ENCODE measurements at places on chromosomes 6 and 20. TPM values are rescaled to one million over a fixed set of nuclear protein-coding genes. Genes with fewer than 3 reads are reported as not detected.

GRCh38 chr6:111416529-111416928 is 66.5 kb downstream of the REV3L start:
- no peaks in the 10 kb centered on the region for H3K27me3 ChIP-seq
- no peak for DNase-seq

DNA sequence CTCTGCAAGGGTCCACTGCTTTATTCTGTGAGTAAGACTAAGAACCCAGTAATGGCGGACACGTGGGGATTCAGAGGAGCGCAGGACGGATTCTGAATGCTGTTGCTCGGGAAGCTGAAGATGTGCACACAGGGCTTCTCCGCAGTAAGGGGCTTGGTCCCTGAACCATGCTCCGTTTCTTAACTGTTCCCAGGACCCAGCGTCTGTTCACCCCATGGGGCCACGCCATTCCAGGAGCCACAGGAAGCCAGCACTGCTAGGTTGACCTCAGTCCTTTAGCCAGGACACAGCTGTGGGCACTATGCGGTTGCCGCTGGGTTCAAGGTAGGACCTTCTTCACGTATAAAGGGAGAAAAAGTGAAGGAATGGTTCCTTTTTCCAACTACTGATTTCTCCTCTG is 59.8 kb downstream of the IRF4 start:
- H3K4me3 ChIP-seq: no peak overlapping the region
- H3K4me1 ChIP-seq: no peaks in the 10 kb centered on the region
- H3K36me3 ChIP-seq: no peaks in the 10 kb centered on the region
- no peaks in the 10 kb centered on the region for H3K27me3 ChIP-seq
- no peak overlapping the region for H3K27ac ChIP-seq

DNA sequence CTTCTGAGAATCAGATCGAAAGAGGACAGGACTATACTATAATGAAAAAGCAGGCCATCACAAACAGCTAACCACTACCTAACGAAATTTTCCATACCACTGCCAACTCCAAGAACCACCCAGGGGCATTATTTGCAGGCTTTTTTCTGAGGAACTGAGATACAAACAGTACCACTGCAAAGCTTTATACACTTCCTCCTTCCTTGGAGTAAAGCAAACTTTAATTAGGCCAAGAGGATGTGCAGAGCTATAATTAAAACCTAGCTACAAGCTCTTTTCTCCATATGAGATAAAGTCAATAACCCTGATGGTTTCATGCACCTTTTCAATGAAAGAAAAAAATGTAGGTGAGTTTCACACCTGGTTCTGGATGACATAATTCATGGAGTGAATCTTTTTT is 68.5 kb downstream of the ELOVL5 start:
- H3K27me3 ChIP-seq: no peaks in the 10 kb centered on the region
- no peak overlapping the region for H3K4me3 ChIP-seq
- DNase-seq: no peak
- H3K36me3 ChIP-seq: peaks cover 40% of the 10 kb centered on the region
- no peak overlapping the region for H3K27ac ChIP-seq

DNA sequence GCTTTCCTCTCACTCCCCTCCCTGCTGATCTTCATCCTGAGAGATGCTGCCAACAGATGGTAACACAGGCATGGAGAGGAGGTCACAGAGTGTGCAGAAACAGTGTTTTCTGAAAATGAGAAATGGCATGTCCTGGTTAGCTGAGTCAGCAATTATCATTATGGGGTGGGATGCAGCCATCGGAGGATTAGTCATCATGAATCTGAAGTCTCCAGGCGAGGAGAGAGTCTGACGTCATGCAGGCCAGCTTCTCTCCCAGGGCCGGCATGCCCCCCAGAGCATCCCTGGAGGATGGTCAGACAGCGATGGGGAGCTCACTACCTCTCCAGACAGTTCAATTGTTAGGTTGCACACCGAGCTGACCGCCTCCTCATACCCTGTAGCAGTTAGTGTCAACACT is 4.7 kb upstream of the GTSF1L start:
- no peaks in the 10 kb centered on the region for H3K4me1 ChIP-seq
- no peaks in the 10 kb centered on the region for H3K36me3 ChIP-seq
- H3K4me3 ChIP-seq: no peak overlapping the region
- no peak for DNase-seq

The MYMX gene
- not detected for total RNA-seq

- no peaks in the 10 kb centered on the region for H3K36me3 ChIP-seq
- H3K4me3 ChIP-seq: peak overlapping the region; percentile 72
- peaks cover 82% of the 10 kb centered on the region for H3K4me1 ChIP-seq
- peak overlapping the region; percentile 91 for H3K27ac ChIP-seq
- no peaks in the 10 kb centered on the region for H3K27me3 ChIP-seq
- no peak for DNase-seq
Observed at GRCh38 chr6:42049116-42049809, 1.1 kb upstream of the TAF8 start.

DNA sequence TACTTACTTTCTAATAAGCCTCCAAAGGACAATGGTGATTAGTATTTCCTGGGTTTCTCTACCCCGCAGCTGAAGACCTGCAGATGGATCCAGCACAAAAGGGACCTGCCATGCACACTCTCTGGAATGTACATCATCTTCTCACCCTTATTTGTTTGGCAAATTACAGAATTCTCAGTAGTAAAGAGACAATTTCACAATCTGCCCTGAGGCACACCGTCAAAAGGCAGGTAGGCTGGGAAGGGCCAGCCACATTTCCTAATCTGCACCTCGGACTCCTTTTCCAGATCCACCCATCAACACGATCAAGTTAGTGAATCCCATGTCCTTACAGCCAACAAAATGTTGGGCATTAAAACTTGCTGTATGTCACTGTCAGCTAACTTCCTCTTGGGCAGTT is 4.9 kb downstream of the OVOL2 start:
- no peak for DNase-seq
- no peak overlapping the region for H3K27ac ChIP-seq
- H3K4me1 ChIP-seq: peaks cover 22% of the 10 kb centered on the region
- no peak overlapping the region for H3K4me3 ChIP-seq

All from heart right ventricle (tissue), 16 donors.